NCI-H2029 (cell line): ENCODE measurements at places on chromosomes 12 and 14.
A peak's percentile ranks its signal among the peaks of the same experiment; 100 is the strongest.

DNA sequence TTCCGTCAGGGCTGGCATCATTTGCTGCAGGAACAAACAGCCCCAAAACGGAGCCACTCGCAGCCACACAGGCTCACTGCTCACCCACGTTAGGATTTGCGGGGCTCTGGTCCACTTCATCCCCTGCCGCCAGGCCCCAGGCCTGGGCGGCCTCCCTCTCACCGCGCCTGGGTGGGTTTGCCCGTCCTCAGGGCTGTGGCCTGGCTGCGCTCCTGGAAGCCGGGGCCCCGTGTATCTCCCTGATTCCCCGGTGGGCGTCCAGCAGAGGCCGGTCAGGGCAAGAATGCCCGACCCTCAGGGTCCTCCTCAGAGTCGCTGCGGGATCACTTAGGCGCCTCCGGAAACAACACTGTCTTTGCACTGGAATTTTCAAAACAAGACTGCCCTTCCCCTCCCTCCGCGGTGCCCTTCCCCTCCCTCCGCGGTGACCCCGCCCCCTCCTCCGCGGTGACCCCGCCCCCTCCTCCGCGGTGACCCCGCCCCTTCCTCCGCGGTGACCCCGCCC lies 15.7 kb upstream of the FBRSL1 start:
- DNase-seq = no peak

GRCh38 chr12:19963972-19964371 lies 404.4 kb upstream of the PDE3A start:
- DNase-seq = no peak

DNA sequence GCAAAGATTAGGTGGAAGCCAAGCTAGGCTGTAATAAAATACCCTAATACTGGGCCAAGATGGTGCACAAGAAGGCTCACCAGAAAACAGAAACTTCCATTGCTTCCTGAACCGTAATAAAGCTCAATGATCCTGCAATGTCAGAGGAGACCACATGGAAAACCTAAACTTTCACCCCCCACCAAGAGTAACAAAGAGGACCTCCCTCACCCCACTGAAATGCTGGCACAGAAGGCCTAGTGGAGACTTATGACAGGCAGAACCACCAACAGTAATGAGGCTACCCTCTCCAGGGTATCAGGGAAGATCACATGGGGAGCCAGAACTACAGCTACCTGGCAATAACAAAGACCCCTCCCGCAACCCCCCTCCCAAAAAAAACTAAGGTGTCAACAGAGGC lies 43.1 kb downstream of the CEP83 start:
- no peak for DNase-seq

DNA sequence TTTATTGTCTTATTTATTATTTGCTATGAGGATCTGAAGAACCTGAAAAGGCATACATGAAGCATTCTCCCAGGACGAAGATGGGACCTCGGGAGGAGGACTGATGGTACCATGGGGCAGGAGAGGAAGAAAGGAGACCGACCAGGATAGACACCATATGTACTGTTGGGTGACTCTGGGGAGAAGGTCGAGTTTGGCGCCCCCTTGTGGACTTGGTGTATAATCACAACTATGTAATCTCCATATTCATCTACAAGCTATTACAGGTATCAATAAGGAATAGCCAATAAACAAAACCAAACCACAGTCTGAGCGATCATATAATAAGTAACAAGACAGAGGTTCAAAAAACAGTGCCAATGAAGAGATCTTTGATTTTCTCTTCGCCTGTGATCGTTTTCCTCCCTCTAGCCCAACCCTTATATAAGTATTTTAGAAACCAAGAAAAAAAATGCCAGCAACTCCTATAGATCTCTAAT lies 139.1 kb downstream of the SPTSSA start:
- DNase-seq = peak; percentile 93

- no peak for DNase-seq
These were observed 164.4 kb downstream of the FBXL14 start for GRCh38 chr12:1429980-1430379.

- no peak for DNase-seq
These were observed 233.2 kb upstream of the AMIGO2 start for GRCh38 chr12:47312808-47313426.

GRCh38 chr14:92846162-92846897 lies 52.2 kb downstream of the GOLGA5 start:
- no peak for DNase-seq
